Activated CD4-positive, alpha-beta T cell treated with anti-CD3 and anti-CD28 coated beads, Interleukin-2, amount 50 U/mL, for 4 hours (primary cell): ENCODE measurements at places on chromosomes 3 and 15.

- no peak for DNase-seq
These were observed 21.1 kb downstream of the ECT2 start for GRCh38 chr3:172771672-172772071.

DNA sequence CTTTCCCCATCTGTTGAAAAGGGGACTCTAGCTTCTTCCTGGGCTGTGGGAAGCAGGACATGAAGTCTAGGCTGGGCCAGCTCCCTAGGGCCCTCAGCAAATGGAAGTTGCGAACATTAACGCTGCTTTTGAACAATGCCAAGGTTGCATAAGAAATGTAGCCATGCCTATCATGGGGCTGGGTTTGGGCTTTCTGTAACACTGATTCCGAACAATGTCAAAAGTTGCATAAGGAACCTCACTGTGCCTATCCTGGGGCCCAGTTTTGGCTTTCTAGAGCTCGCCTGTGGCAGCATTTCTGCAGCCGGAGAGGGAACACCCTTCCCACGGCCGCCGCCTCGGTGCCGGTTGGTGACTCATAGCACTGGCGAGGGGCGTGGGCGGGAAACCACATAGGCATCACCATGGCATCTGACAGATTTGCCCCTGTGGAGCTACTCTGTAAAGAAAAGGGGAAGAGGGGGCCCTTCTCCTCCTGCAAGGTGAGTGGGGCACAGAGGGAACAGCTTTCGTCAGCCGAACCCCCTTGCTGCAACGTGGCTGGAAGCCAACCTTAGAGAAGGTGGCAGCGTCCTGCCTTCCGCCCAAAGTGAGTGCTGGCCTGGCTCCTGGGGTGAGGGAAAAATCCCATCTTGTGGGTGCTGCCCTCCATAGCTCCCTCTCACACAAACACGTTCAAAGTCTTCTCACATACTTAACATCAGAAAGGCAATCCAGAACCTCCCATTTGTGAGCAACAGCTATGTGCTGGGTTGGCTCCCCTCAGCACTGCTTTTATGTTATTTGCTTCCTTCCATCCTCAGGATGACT is 46.6 kb upstream of the ATP2B2 start:
- peak; percentile 87 for DNase-seq

DNA sequence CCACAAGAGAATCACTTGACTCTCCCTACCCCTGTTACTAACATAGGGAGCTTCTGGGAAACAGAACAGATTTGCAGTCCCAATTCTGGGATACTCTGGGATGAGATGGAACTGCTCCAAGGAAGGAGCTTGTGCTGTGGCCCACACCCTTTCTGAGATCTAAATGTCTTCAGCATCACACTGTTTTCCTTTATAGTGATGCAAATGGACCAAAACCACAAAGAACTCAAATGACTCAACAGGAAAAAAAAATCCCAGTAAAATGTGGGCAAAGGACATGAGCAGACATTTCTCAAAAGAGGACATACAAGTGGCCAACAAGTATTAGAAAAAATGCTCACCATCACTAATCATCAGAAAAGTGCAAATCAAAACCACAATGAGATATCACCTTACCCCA is 155.6 kb downstream of the NECTIN3 start:
- DNase-seq = no peak

DNA sequence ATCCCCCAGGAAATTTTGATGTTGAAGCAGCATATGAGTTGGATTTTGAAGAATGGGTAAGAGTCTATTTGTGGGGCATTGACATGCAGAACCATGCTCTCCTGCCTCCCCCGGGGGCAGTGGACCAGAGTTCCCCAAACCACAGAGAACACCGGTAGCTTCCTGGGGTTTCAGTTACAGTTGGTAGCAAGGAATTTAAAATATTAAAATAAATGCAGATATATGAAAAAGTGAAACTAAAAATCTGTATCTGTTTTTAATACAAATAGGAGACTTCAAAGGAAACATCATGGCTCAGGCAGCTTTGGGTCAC is 37.4 kb downstream of the SLC9A9 start:
- no peak for DNase-seq
